ENCODE measurements at places on chromosomes 7 and 10.
A peak's percentile ranks its signal among the peaks of the same experiment; 100 is the strongest.

DNA sequence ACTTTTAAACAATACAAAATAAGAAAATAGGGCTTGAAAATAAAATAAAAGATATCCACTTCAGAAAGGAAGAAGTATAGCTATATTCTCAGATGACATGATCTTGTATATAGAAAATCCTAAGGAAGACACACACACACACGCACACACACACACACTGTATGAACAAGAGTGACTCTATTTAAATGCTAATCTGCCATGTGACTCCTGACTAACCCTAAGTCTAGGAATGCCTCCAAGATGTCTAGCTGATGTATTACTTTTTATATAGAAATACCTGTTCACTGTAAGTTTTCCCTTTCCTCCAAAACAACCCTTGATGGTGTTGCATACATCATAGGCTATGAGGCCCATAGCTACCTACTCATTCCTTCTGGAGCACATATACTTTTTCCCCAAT lies 173.1 kb upstream of the LRRTM3 start:
- no peak for DNase-seq

- no peak for DNase-seq
These were observed 527.3 kb upstream of the SEMA3D start for GRCh38 chr7:85714043-85714578.

GRCh38 chr7:74505471-74506324 lies 52.0 kb downstream of the GTF2IRD1 start:
- DNase-seq = no peak

GRCh38 chr7:150903606-150904005 lies 51.3 kb downstream of the AOC1 start:
- peak; percentile 59 for DNase-seq

GRCh38 chr7:73585196-73585595 lies 6.8 kb upstream of the TBL2 start:
- no peak for DNase-seq

DNA sequence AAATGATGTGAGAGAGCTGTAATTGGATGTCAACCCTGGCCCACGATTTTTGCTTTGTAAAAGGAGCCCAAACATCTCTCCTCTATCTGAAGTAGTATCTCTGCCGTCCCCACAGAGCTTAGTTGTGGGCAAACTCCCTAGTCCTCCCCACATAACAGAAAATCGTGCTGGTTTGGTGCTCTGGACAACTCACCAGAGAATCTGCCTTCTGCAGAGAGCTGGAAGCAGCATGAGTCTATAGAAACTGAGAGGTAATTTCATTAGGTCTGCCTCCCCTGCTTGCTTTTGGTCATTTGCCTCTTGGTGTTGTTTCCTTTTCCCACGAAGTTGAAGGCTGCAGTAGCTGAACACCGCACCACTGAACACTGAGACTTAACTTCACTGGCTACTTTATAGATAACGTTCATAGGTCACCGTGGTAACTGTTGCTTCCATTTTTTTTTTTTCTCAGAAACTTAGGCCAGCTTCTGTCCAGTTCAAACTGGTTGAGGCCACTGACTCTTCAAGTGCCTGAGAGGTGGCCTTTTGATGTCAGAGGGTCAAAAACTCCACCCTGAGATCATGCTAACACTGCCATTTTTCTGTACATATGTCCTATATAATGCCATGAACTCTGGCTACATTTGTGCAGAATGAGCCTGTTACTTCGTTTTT lies 3.3 kb upstream of the CDCA7L start:
- DNase-seq = no peak

- no peak for DNase-seq
These were observed 330.3 kb downstream of the HGF start for GRCh38 chr7:81439591-81439990.

GRCh38 chr7:142556740-142557139 lies 192.5 kb upstream of the PRSS1 start:
- no peak for DNase-seq

- no peak for DNase-seq
These were observed 542.6 kb upstream of the LRRN3 start for GRCh38 chr7:110548372-110548771.

Measured in globus pallidus (tissue), 1 donor.